ENCODE measurements at places on chromosomes 3 and 15. TPM values are rescaled to one million over a fixed set of nuclear protein-coding genes. Genes with fewer than 3 reads are reported as not detected.

The TOPAZ1 gene
- not detected for total RNA-seq

The PLA2G4D gene
- not detected for total RNA-seq

The RASGRP1 gene
- not detected for total RNA-seq

The LSG1 gene
- total RNA-seq = 24.0 TPM

The DNAJA4 gene
- total RNA-seq = 1.2 TPM

The ADGRG7 gene
- total RNA-seq = not detected

The TGM4 gene
- total RNA-seq = under 0.01 TPM

The SCAANT1 gene
- total RNA-seq = not detected

The MOBP gene
- not detected for total RNA-seq

The NT5DC2 gene
- 47.4 TPM for total RNA-seq

The NISCH gene
- total RNA-seq = 81.8 TPM

The GATA2 gene
- total RNA-seq = 7.6 TPM

The CCR4 gene
- total RNA-seq = not detected

The KLF15 gene
- 0.69 TPM for total RNA-seq

The TFDP2 gene
- 23.3 TPM for total RNA-seq

The TRH gene
- total RNA-seq = not detected

The KCNMB3 gene
- 0.94 TPM for total RNA-seq

The RTP3 gene
- total RNA-seq = not detected

The QARS1 gene
- 285 TPM for total RNA-seq

The STRA6 gene
- 0.79 TPM for total RNA-seq

The PLCB2 gene
- under 0.01 TPM for total RNA-seq

The SOX14 gene
- not detected for total RNA-seq

Measured in bronchial smooth muscle cell (primary cell).